PC-9 (cell line): ENCODE measurements at places on chromosomes 6 and 20.

DNA sequence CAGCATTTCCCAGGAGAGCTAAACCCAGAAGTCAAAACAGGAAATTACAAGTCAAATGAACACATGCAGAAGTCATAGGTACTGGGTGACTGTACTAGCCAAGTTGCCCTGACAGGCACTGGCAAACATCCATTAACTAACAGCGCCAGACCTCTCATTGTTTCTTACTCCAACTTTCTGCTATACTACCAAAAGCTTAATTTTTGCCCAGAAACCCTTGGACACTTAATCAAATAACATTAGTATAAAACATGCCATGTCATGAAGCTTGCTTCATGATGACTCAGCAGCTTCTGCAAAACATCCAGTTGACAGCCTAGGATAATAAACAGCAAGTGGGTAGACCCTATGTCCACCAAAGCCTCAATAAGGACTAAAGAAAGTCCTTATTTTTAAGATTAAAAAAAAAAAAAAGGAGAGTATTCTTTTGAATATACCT is 3.5 kb downstream of the NUP153 start:
- H3K27ac ChIP-seq, result peak overlapping the region; percentile 89
- no peak for DNase-seq
- H3K4me1 ChIP-seq, result peaks cover 24% of the 10 kb centered on the region
- no peaks in the 10 kb centered on the region for H3K27me3 ChIP-seq
- peak overlapping the region; percentile 73 for H3K4me3 ChIP-seq
- H3K36me3 ChIP-seq, result no peaks in the 10 kb centered on the region; the same call in 1 of the 2 replicates

DNA sequence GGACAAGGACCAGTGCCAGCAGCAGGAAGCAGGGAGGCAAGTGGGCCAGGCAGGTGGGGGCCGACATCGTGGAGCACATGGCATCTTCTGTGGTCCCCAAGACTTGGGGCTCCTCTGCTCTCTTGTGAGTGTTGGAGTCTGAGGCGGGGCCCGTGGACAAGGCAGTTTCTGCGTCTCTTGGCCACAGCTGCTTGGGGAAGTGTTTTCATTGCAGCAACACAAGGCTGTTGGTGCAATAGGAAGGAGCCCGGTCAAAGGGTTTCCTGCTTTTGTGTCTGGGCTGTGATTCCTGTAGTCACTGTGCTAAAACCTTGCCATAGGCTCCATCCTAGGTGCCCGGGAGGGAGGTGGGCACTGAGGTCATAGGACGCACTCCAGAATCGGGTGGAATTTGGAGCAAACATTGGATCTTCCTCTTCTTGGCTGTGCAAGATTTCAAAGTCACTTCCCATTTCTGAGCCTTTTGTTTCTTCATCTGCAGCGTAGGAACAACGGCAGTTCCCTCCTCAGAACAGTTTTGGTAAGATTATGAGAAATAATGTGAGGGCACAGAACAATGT is at the start of gene SIRPB2:
Gene SIRPB2, minus strand, starts transcription at position 140 of the 560 bp plus-strand sequence. Its CDS starts 61 bp downstream, at position 79.
- H3K4me3 ChIP-seq, result no peak within 1 kb of the TSS
- peak within 1 kb of the TSS; percentile 97 for H3K27ac ChIP-seq
- H3K27me3 ChIP-seq, result no peaks in the 10 kb centered on the region
- no peaks in the 10 kb centered on the region for H3K36me3 ChIP-seq
- peaks cover 47% of the 10 kb centered on the region for H3K4me1 ChIP-seq
- no peak for DNase-seq

- H3K36me3 ChIP-seq, result no peaks in the 10 kb centered on the region
- H3K4me3 ChIP-seq, result no peak overlapping the region
- no peak overlapping the region for H3K27ac ChIP-seq
- peaks cover 23% of the 10 kb centered on the region for H3K4me1 ChIP-seq
- no peaks in the 10 kb centered on the region for H3K27me3 ChIP-seq
- no peak for DNase-seq
Observed at GRCh38 chr6:137677709-137678108, 183.5 kb upstream of the OLIG3 start.

DNA sequence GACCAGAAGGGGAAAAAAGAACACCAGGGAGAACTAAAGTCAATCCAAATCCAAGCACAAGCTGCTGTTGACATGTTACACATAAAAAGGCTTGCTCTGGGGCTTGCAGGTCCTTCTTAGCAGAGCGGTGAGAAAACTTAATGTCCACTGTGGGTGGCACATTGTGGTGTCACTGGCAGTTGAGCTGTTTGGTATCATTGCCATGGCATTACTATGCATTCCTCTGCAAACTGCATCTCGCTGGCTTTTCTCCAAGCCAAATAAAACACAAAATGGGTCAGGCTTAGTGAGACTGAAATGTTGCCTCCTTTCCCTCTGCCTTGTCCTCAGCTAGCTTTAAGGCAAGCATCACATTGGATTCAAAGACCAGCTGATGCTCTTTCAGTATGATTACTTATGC is 40.9 kb downstream of the LY86 start:
- DNase-seq, result no peak
- no peak overlapping the region for H3K27ac ChIP-seq
- H3K27me3 ChIP-seq, result peaks cover 20% of the 10 kb centered on the region
- no peaks in the 10 kb centered on the region for H3K4me1 ChIP-seq

DNA sequence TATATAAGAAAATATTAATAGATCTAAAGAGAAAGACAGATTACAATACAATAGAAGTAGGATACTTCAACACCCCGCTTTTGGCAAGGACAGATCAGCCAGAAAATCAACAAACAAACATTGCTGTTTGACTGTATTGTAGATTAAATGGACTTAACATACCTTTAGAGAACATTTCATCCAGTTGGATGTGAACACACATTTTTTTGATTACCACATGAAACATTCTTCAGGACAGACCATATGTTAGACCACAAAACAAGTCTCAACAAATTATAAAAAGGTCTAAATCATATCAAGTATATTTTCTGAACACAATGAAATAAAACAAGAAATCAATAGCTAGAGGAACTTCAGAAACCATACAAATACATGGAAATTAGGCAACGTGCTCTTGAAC is 148.2 kb downstream of the TRMT11 start:
- no peaks in the 10 kb centered on the region for H3K36me3 ChIP-seq
- no peaks in the 10 kb centered on the region for H3K27me3 ChIP-seq
- DNase-seq, result no peak

DNA sequence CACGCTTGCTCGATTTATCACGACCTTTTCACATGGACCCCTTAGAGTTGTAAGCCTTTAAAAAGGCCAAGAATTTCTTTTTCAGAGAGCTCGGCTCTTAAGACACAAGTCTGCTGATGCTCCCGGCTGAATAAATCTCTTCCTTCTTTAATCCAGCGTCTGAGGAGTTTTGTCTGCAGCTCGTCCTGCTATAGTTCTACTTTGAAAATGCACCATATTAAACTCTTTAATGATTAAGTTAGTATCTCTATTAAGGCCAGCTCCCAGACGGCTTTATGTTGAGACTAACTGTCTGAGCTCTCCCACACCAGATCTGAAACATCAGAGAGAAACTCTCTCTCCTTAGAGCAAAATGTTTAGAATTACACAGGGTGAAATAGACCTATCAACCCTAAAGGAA is 18.0 kb upstream of the GSTA3 start:
- H3K4me3 ChIP-seq, result no peak overlapping the region
- no peaks in the 10 kb centered on the region for H3K27me3 ChIP-seq
- no peak overlapping the region for H3K27ac ChIP-seq
- H3K4me1 ChIP-seq, result peaks cover 26% of the 10 kb centered on the region
- H3K36me3 ChIP-seq, result no peaks in the 10 kb centered on the region
- DNase-seq, result no peak

- DNase-seq, result no peak
- H3K27me3 ChIP-seq, result peaks cover 8% of the 10 kb centered on the region
- no peak overlapping the region for H3K4me3 ChIP-seq
- H3K4me1 ChIP-seq, result no peaks in the 10 kb centered on the region
- no peak overlapping the region for H3K27ac ChIP-seq
Observed at GRCh38 chr20:9736373-9736772, 102.5 kb downstream of the PAK5 start.

DNA sequence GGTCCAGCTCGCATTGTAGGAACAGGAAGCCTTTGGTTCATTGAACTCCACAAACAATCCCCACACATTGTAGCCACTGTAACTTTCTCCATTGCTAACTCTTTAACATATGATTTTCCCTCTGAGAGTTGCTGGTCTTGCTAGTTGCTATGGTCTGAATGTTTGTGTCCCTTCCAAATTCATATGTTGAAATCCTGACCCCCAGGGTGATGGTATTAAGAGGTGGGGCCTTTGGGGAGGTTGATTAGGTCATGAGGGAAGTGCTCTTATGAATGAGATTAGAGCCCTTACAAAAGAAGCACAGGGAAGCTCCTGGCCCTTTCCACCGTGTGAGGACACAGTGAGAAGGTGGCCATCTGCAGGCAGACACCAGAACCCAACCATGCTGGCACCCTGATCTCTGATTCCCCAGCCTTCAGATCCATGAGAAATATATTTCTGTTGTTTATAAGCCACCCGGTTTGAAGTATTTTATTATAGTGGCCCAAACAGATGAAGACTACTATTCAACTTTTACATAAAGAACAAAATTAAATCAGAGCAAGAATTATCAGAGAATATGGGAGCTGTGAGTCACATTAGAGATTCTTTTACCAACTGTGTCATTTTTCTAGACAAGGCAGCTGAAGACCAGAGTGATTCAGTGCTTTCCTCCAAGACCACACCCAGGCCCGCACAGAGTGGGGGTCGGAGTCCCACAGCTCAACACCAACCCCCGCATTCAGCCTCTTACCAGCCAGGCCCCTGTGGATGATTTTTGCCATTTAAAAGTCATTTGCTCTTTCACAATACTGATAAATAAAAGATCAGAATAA is 143.0 kb downstream of the SAMD5 start:
- no peak overlapping the region for H3K27ac ChIP-seq
- no peaks in the 10 kb centered on the region for H3K4me1 ChIP-seq
- H3K27me3 ChIP-seq, result no peaks in the 10 kb centered on the region
- H3K36me3 ChIP-seq, result no peaks in the 10 kb centered on the region
- H3K4me3 ChIP-seq, result no peak overlapping the region

GRCh38 chr20:46701057-46701456 is 8.4 kb upstream of the SLC2A10 start:
- H3K27ac ChIP-seq, result no peak overlapping the region
- DNase-seq, result peak; percentile 16

- H3K36me3 ChIP-seq, result no peaks in the 10 kb centered on the region
- no peak for DNase-seq
- no peaks in the 10 kb centered on the region for H3K27me3 ChIP-seq
- no peak overlapping the region for H3K27ac ChIP-seq
Observed at GRCh38 chr6:16811277-16811979, 50.2 kb upstream of the ATXN1 start.

DNA sequence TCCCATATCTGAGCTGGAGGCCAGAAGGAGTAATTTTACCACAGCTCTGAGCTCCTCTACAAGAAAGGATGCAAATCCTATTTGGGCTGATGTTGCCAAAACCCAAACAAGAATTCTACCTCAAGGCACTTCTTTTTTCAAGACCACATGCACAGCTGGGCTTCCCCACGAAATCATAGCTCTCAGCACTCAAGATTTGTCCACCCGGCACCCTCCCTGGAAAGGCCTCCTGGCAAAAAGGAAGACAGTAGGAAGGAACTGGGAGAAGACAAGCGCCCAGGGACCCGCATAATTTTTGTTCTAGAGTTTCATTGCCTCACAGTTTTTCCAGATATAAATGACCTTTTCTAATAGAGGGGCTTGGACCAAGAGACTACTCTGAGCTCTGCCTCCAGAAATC is 90.5 kb downstream of the BANF2 start:
- peaks cover 13% of the 10 kb centered on the region; the same call in 1 of the 2 replicates for H3K27me3 ChIP-seq
- DNase-seq, result no peak
- H3K27ac ChIP-seq, result no peak overlapping the region

DNA sequence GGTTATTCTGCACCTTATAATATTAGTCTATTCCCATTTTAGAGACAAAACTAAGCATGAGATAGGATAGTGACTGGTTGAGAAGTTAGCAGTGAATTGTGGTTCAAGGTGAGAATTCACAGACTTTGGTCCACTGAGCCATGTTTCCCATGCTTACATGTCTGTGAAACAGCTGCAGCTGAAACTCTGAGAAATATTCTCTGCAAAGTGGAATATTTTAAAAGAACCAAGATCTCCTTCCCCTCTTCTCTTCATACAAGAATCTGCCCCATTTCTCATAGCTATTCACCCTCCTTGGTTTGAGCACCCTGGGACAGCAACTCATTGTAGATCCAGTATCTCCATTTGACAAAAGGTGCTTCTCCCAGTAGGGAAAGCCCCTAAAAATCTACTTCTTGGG is 70.2 kb upstream of the TMEM170B start:
- no peaks in the 10 kb centered on the region for H3K4me1 ChIP-seq
- H3K27me3 ChIP-seq, result no peaks in the 10 kb centered on the region
- H3K27ac ChIP-seq, result no peak overlapping the region
- no peak for DNase-seq

DNA sequence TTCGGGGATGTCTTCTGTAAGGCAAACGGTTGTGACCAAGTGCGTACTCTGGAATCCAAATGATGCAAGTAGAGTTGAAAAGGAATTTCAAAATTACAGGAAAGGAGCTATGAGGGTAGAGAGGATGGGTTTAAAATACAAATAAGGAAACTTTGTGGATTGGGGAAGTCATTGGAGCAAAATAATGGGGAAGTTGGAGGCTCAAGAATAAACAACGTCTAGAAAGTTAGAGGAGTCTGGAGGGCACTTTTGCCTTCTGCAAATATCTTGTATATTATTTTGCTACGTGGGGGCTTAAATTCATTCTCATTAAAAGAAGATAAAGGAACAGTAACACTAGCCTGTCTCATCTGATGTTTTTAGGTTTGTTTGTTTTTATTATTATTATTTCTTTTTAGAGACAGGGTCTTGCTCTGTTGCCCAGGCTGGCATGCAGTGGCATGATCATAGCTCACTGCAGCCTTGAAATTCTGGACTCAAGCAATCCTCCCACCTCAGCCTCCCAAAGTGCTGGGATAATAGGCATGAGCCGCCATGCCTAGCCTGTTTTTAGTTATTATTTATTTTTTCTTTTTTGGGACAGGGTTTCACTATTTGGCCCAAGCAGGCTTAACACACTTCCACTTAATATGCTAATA is 55.0 kb upstream of the TNFAIP3 start:
- H3K27ac ChIP-seq, result peak overlapping the region; percentile 69
- no peaks in the 10 kb centered on the region for H3K27me3 ChIP-seq
- H3K36me3 ChIP-seq, result no peaks in the 10 kb centered on the region
- peak overlapping the region; percentile 15; the same call in 1 of the 2 replicates for H3K4me3 ChIP-seq

- no peak overlapping the region for H3K4me3 ChIP-seq
- H3K27me3 ChIP-seq, result no peaks in the 10 kb centered on the region
- H3K4me1 ChIP-seq, result no peaks in the 10 kb centered on the region
- no peaks in the 10 kb centered on the region for H3K36me3 ChIP-seq
Observed at GRCh38 chr6:23446469-23446967, 679.5 kb upstream of the NRSN1 start.

- no peaks in the 10 kb centered on the region for H3K36me3 ChIP-seq
- no peaks in the 10 kb centered on the region for H3K27me3 ChIP-seq
- no peak overlapping the region for H3K27ac ChIP-seq
- DNase-seq, result no peak
- no peak overlapping the region for H3K4me3 ChIP-seq
Observed at GRCh38 chr6:157236040-157236725, 87.1 kb downstream of the TMEM242 start.

DNA sequence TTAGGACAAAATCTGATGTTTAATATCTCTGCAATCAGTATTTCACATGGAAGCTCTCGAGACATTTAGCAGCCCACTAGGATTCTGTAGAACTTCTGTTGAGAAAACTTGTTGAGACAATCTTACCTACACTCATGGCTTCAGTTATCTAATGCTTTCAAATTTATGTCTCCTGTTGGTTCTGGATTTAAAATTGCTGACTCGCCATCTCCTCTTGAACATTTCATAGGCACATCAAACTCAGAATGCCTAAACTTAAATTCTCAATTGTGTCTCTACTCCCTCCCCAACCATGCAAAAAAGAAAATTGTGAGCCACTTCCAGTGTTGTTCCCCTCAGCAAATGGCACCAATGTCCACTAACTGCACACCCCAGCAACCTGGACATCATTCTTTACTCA is 142.5 kb upstream of the AHI1 start:
- no peak overlapping the region for H3K27ac ChIP-seq
- no peaks in the 10 kb centered on the region for H3K4me1 ChIP-seq
- DNase-seq, result no peak
- H3K4me3 ChIP-seq, result no peak overlapping the region
- no peaks in the 10 kb centered on the region for H3K27me3 ChIP-seq
- H3K36me3 ChIP-seq, result no peaks in the 10 kb centered on the region
